ENCODE measurements at places on chromosomes 16 and 17. TPM values are rescaled to one million over a fixed set of nuclear protein-coding genes. Genes with fewer than 3 reads are reported as not detected.

- no peak for DNase-seq
- H3K27me3 ChIP-seq = peaks cover 25% of the 10 kb centered on the region
- peaks cover 17% of the 10 kb centered on the region for H3K4me1 ChIP-seq
- no peaks in the 10 kb centered on the region for H3K36me3 ChIP-seq
These were observed 19.9 kb upstream of the CALB2 start for GRCh38 chr16:71338632-71339031.

PLXDC1 gene
- not detected for total RNA-seq

DNA sequence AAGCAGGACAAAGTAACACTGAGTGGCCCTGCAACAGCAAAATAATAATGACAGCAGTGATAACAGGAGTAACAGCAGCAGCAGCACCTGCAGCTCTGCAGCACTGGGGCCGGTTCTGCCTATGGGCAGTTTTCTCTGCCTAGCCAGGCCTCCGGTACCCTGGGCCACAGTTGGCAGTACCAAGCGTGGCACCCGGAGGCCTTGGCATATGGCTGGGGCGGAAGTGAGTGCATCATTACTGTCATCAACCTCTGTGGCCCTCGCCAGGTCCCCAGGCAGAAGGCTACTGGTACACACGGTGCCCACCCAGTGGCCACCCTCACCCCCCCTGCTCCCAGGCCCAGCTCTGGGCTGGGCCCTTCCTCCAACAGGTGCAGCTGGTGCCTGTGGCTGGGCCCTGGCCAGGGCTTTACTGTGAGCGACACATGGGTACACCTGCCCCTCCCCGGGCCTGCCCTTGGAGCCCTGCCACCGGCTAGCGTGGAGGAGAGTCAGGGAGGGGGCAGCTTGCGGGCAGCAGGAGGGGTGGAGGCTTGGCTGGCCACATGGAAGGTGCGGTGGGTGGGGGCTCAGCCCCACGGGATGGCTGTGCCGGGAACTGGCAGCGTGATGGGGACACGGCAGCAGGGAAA, 3.0 kb downstream of the KCNJ12 start:
- H3K4me1 ChIP-seq = no peaks in the 10 kb centered on the region

GRCh38 chr17:32523017-32523680, 36.4 kb downstream of the CDK5R1 start:
- H3K27ac ChIP-seq = no peak overlapping the region
- H3K4me1 ChIP-seq = peaks cover 16% of the 10 kb centered on the region
- DNase-seq = no peak
- no peak overlapping the region for H3K4me3 ChIP-seq
- H3K36me3 ChIP-seq = no peaks in the 10 kb centered on the region
- H3K27me3 ChIP-seq = no peaks in the 10 kb centered on the region

DNA sequence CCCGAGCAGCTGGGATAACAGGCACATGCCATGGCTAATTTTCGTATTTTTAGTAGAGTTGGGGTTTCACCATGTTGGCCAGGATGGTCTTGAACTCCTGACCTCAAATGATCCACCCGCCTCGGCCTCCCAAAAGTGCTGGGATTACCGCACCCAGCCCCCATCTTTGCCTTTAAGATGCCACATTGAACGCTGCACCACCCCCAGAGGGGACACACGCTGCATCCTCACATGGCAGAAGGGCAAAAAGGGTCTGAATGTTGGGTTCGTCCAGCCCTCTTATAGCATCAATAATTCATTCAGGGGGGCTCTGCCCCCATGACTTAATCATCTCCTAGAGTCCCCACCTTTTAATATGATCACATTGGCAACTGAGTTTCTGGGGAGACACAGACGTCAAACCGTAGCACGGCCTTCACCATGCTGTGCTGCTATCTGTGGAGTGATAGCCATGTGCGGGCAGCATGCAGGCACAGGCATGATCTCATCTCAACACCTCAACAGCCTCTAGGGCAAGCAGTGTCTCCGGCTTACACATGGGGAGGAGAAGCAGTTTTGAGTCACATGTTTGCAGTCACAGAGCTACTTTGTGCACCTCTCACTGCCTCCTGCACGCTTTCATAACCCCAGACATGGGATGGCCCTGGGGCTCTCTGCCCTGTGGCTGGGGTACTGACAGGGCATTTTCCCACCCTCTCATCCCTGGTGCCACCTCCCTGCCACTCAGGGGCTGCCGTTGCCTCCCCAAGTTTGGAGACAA, 30.0 kb downstream of the IL21R start:
- 0 out of 2 replicates have a peak, but pooled peaks cover 6% of the 10 kb centered on the region for H3K4me1 ChIP-seq
- H3K27ac ChIP-seq = no peak overlapping the region
- peaks cover 10% of the 10 kb centered on the region for H3K27me3 ChIP-seq
- no peak overlapping the region for H3K4me3 ChIP-seq
